Substantia nigra (tissue), 51 donors: ENCODE measurements at places on chromosomes 2 and 18.

- no peak for DNase-seq
Measured at GRCh38 chr18:34097312-34097711, 127.4 kb downstream of the NOL4 start.

GRCh38 chr2:190929919-190930318 is 49.3 kb downstream of the GLS start:
- no peak for DNase-seq

GRCh38 chr2:144215701-144216675 is 303.9 kb downstream of the ZEB2 start:
- DNase-seq, result no peak

- DNase-seq, result no peak
Measured at GRCh38 chr18:13159579-13159978, 59.0 kb upstream of the LDLRAD4 start.

- no peak for DNase-seq
Measured at GRCh38 chr2:3630631-3631030, 27.4 kb upstream of the ALLC start.

- DNase-seq, result no peak
Measured at GRCh38 chr2:88764850-88765153, 73.3 kb downstream of the RPIA start.

GRCh38 chr2:25920786-25921415 is 42.6 kb upstream of the ASXL2 start:
- DNase-seq, result no peak

DNA sequence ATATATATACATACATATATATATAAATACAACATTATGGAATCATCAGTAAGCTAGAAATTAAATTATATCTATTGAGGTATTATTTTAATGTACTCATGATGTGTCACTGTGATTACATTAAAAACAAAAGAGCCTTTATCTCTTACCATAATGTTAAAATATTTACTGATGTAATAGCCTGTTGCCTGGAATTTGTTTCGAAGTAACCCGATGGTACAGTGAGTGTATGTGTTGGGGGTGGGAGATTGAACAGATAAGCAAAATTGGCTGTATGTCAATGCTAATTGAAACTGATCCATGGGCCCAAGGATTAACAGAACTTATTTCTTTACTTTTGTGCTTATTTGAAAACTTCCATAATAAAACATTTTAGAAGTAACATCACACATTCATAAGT is 1473.2 kb downstream of the LRP1B start:
- DNase-seq, result no peak

GRCh38 chr2:85222792-85223191 is 89.6 kb downstream of the TCF7L1 start:
- DNase-seq, result no peak

- DNase-seq, result no peak
Measured at GRCh38 chr2:237503201-237503600, 16.1 kb downstream of the MLPH start.

DNA sequence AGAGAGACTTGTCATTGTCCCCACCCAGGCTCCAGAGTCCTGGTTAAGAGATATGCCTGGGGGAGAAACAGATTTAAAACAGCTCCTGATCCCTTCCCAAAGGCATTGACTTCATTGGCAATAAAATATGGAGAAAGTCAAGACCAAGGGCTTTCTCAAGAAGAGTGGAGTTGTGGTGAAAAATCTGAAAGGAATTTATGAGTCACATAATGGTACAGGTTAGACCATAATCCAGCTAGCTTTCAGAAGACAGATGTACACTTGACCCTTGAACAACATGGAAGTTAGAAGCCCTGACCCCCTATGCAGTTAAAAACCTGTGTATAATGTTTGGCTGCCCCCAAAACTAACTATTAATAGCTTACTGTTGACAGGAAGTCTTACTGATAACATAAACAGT is 599.1 kb upstream of the SOX11 start:
- no peak for DNase-seq
